Activated CD8-positive, alpha-beta memory T cell treated with anti-CD3 and anti-CD28 coated beads for 1 hour (primary cell): ENCODE measurements at places on chromosomes 7 and 10.

DNA sequence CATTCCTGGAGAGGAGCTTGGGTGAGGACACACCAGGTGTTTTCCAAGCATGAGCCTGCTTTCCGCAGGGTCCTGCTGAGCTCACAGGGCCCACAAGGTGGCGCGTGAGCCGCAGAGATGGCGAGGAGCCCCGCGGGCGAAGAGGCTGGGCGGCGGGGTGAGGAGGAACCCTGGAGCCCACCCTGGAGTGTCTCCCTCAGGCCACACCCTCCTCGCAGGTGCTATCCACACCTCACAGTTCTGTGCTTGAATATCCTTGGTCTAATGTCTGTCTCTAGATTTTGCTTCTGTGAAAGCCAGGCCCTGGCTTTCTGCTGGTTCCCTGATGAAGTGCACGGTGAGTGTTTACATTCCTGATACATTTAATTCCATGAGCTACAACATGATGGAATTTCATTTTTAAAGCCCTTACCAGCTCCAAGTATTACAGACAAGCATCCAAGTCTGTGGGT, 433.6 kb downstream of the ACTR3B start:
- DNase-seq, result no peak

DNA sequence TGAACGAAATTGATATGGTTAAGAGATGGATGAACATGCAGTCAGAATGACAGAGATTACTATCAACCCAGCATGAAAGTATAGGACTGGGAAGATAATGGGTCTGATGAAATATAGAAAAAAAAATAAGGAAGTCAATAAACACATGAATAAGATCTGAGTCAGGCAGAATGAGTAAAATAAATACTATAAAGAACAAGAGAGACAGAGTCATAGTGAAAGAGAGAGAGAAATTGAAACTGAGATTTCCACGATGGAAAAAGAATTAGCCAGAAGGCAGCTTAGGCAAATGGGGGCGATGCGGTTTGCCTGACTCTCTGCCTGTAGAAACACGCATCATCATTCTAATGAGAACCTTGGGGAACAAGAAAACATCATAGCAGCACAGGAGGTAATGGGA, 26.6 kb downstream of the SEMA3D start:
- no peak for DNase-seq

DNA sequence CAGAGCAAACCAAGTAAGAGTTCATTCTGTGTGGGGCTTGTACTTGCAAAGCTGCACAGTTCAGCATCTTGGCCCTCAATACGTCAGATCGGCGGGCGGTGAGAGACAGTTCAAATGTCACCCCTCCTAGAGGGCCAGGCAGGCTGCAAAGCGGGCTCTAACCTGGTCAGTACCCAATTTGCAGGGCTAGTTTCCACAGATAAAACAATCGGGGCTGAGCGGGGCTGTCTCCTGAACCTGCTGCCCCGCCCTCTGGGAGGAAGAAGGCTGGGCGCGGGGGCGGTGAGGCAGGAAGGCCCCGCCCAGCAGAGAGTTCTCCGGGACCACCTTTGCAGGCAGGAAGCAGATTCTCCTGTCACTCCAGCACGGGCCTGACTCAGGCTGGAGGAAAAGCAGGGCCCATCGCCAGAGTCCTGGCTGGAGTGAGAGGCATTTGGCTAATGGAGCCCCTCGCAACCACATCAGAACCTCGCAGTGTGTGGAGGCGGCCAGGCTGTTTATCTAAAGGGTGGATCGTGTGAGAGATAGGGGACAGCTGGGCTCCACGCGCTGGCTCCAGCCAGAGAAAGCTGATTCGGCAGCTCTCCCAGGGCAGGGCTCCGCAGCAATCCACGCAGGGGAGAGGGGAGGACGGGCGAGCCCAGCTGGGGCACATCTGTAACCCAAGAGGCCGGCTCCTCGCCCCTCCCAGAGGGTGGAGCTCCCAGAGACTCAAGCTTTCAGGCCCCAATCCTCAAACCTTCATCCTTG, 83.1 kb downstream of the SH3PXD2A start:
- DNase-seq, result peak; percentile 33

DNA sequence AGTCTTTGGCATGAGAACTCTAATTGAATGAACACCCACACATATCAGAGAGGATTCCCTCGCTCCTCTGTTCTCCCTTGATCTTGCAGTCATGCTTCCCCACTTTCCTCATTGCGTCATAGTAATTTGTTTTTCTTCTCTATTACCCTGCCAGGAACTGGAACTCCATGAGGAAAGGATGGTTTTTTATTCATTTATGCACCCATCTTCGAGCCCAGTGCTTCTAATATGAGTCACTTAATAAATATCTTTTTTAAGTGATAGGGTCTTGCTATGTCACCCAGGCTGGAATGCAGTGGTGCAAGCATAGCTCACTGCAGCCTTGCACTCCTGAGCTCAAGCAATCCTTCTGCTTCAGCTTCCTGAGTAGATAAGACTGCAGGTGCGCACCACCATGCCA, 83.5 kb downstream of the OTUD1 start:
- DNase-seq, result no peak

DNA sequence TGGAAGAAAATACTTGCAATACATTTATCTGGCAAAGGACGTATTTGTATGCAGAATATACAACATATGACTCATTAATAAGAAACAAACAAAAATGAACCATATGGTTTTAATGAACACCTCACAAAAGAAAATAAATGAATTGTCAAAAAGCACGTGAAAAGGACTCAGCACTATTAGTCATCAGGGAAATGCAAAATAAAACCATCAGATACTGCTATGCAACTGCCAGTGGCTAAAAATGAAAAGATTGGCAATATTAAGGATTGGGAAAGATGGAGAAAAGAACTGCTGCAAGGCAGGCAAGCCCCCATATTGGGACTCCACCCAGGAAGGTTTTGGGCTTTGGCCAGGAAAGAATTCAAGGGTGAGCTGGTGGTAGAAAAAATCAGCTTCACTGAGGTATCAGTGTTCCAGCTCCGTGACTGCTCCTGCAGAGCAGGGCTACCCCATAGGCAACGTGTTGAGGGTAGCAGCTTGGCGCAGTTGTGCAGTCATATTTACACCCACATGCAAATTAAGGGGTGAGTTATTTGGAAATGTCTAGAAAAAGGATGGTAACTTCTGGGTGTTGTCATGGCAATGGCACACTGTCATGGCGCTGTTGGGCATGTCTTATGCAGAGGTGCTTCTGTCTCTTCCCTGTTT, 72.7 kb downstream of the CUBN start:
- no peak for DNase-seq

DNA sequence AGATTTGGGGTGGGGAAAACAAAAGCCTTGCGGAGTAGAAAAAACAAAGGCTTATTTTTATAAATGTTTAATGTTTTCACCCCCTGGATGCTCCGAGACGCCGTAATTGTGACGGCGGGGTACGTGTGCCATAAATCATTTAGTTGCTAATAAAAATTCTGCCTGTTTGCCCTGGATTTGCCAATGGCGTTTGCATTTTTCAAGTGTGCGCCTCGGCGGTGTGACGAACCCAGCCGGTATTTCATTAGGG, 2.5 kb upstream of the TNRC18 start:
- no peak for DNase-seq

GRCh38 chr10:100167553-100168312, 18.1 kb downstream of the ERLIN1 start:
- no peak for DNase-seq

- no peak for DNase-seq
Observed at GRCh38 chr7:11714676-11715075, 117.3 kb downstream of the THSD7A start.

- no peak for DNase-seq
Observed at GRCh38 chr10:24958721-24959381, 6.4 kb upstream of the PRTFDC1 start.
